ENCODE measurements at places on chromosomes 2 and 18. TPM values are rescaled to one million over a fixed set of nuclear protein-coding genes. Genes with fewer than 3 reads are reported as not detected.

Gene CHST9
- total RNA-seq, result not detected

Gene TPRKB
- total RNA-seq, result 44.4 TPM

Gene SDC1
- 0.14 TPM for total RNA-seq

Gene ASB18
- not detected for total RNA-seq

Gene HOXD1
- not detected for total RNA-seq

Gene CRACDL
- 0.41 TPM for total RNA-seq

Gene FHL2
- 6.5 TPM for total RNA-seq

Gene MEX3C
- 45.7 TPM for total RNA-seq

Gene FAM124B
- 4.7 TPM for total RNA-seq

Gene OTX1
- total RNA-seq, result not detected

Gene TUBA3E
- total RNA-seq, result not detected

Gene CPLX4
- not detected for total RNA-seq

Gene SLC9A4
- total RNA-seq, result 0.11 TPM

Gene EGR4
- total RNA-seq, result 0.07 TPM

Gene ANKRD62
- not detected for total RNA-seq

Gene HOXD10
- total RNA-seq, result not detected

Gene BIRC6
- 119 TPM for total RNA-seq

Gene UGT1A8
- total RNA-seq, result not detected

Gene CHAC2
- 17.2 TPM for total RNA-seq

Gene SLC5A7
- not detected for total RNA-seq

Gene FAM237A
- not detected for total RNA-seq

Gene MYO5B
- total RNA-seq, result 0.02 TPM

Gene SULT1C3
- not detected for total RNA-seq

Gene FAM110C
- 3.3 TPM for total RNA-seq

Gene C2orf80
- total RNA-seq, result not detected

Gene DNER
- total RNA-seq, result not detected

Gene TFPI
- not detected for total RNA-seq

Gene RBKS
- 0.86 TPM for total RNA-seq

Gene PARD6G
- 0.05 TPM for total RNA-seq

Gene HOXD9
- not detected for total RNA-seq

Gene HTR2B
- 1.2 TPM for total RNA-seq

Gene SERPINB7
- total RNA-seq, result not detected

Gene LIPG
- not detected for total RNA-seq

Gene CNGA3
- not detected for total RNA-seq

Gene DQX1
- total RNA-seq, result 1.1 TPM

Gene ANKRD30B
- not detected for total RNA-seq

Gene ARHGAP15
- total RNA-seq, result 191 TPM

Gene ACTG2
- total RNA-seq, result not detected

Gene CNTNAP5
- total RNA-seq, result not detected

Gene KANSL1L
- 4.8 TPM for total RNA-seq

Gene ANKRD23
- 15.0 TPM for total RNA-seq

Gene ITGB6
- not detected for total RNA-seq

Gene CRYGD
- not detected for total RNA-seq

Gene UGT1A10
- not detected for total RNA-seq

Gene MSTN
- total RNA-seq, result not detected

Gene REG1A
- not detected for total RNA-seq

Gene SETBP1
- 4.4 TPM for total RNA-seq

Gene KANSL3
- 56.5 TPM for total RNA-seq

Gene MC4R
- total RNA-seq, result not detected

Gene ATP6V1B1
- total RNA-seq, result not detected

Gene SEPTIN10
- total RNA-seq, result 0.57 TPM

Gene PDE6D
- total RNA-seq, result 34.6 TPM

Gene ALLC
- total RNA-seq, result not detected

Gene BBS5
- total RNA-seq, result 1.8 TPM

Gene AKAIN1
- not detected for total RNA-seq

All from T-helper 2 cell treated with Interferon-gamma antibody and Interleukin-4, amounts not matched to agents 100 ng/mL and 5 ng/mL, for 36 hours (primary cell).